ENCODE measurements at places on chromosomes 4 and X.

DNA sequence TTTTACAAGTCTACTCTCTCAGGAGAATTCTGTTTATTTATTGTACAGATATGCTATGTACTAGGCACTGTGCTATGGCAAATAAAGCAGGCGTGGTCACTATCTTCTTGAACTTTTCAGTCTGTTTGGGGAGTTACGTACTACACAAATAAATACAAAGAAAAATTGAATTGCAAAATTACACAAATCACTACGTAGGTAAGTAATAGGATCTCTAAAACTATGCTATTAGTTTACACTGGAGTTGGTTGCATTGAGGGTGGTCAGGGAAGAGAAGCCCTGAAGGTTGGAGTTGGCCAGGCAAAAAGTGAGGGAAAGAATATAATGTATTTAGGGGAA lies 75.7 kb downstream of the GAB1 start:
- no peak for DNase-seq

DNA sequence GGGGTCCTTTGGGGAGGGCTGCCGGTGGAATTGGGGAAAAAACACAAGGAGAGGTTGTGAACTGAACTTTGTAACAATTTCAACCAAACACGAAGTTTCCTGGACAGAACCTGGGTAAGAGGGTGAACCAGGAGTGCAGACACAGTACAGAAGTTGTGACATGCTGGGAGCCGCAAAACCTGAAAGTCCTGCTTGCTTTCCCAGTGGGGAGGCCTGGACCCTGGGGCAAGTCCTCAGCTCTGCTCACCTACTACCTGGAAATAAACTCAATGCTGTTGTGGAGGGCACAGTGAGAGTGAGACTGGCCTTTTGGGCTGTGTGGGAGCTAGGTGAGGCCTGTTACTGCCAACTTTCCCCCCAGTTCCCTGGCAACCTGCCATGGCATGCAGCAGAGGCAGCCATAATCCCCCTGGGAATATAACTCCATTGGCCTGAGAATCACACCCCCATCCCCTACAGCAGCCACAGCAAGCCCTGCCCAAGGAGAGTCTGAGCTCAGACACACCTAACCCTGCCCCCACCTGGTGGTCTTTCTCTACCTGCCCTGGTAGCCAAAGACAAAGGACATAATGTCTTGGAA lies 162.8 kb downstream of the THOC2 start:
- no peak for DNase-seq

- DNase-seq = no peak
These were observed 196.1 kb upstream of the GK2 start for GRCh38 chr4:79604152-79604551.

DNA sequence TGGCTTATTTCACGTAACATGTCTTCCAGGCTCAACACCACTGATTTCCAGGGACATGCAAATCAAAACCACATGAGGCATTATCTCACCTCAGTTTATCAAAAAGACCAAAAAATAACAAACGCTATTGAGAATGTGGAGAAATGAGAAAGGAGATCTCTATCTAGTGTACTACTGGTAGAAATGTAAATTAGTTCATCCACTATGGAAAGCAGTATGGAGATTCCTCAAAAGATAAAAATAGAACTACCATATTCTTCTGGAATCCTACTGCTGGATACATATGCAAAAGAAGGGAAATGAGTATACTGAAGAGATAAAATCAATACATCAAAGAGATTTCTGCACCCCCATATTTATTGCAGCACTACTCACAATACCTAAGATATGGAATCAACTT lies 329.6 kb upstream of the NDST3 start:
- DNase-seq = no peak

DNA sequence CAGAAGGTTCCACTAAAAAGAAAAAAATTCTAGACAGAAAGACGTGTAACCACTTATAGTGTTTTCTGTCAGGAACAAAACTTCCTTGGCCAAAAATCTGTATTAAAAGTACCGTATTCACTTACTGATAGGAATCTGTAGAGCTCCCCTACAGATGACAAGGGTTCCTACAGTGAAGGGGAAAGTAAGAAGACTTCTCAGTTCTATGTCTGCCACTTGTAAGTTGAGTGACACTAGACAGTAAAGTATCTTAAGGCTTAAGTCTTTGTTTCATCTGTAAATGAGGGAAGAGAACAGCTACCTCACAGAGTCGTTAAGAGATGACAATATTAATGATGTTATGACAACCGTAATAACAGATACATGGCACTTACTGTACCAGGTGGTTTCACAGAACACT lies 3.3 kb downstream of the COQ2 start:
- no peak for DNase-seq

- no peak for DNase-seq
These were observed 4.3 kb upstream of the MID1IP1 start for GRCh38 chrX:38796946-38797345.

DNA sequence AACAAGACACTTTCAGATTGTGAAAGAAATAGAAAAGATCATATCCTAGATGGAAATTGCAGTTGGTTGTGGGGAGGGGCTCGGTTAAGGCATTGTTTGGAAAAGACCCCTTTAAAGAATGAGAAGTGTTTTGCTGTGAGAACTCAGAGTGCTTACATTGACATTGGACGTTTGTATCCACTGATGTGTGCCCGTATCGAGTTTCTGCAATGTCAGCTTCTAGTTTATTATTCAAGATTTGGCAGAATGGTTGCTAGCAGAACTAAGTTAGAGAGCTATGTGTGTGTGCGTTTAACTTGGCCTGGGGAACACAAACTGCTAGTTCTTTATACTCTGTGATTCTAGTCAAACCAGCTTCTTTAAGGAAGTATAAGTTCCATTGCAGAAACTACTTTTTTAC lies 2702.5 kb downstream of the PCDH7 start:
- no peak for DNase-seq

GRCh38 chr4:77917601-77918000 lies 55.0 kb downstream of the MRPL1 start:
- DNase-seq = no peak

DNA sequence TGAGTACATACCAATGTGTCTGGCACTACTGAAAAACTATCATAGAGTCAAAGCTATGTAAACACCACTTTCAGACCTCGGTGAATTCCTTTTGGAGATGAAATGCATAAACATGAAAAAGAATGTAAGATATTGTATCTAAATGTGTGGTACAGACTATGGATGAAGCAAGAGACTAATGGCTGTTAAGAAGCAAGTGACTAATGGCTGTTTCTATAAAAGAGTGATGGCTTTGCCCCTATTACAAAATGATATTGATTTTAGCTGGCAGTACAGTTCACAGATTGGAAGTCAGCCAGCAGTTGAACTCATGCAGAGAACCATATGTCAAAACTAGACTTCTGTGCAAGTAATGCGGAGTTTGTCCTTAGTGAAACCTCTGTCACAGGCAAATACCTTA lies 359.3 kb downstream of the GRXCR1 start:
- peak; percentile 62 for DNase-seq

GRCh38 chrX:56231537-56232090 lies 542 bp upstream of the KLF8 start:
- DNase-seq = no peak

- DNase-seq = no peak
These were observed 337.7 kb upstream of the CTSO start for GRCh38 chr4:156291317-156291716.

GRCh38 chrX:13256603-13257002 lies 63.2 kb downstream of the ATXN3L start:
- DNase-seq = no peak

GRCh38 chr4:16264798-16265197 lies 38.5 kb upstream of the TAPT1 start:
- DNase-seq = peak; percentile 29

DNA sequence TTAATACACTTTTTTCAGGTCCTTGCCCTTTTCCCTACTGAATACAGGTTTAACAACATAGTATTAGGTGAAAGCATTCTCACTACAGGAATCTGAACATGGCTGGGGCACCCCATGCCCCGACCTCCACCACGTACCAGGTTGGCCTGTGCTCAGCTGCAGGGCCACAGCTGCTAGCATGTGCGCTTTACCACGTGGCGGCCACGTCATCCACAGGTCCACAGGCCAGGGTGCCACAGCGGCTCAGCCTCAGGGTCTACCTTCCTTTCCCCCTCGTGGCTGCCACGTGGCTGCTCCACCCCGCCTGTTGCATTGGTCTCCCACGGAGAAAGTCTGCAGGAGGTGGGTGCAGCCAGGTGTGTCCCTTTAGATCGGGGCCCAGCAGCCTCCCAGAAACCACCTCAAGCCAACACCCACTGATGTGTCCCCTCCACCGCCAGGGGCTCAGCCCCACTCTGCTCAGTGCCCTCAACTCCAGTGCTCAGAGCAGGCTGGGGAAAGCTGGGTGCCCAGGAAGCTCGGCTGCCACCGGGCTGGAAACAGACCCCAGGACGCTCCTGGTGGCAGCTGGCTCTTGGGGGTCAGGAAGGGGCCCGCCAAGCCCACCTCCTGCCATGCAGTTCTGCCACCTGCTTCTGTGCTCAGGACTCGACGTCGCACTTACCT lies 17.8 kb downstream of the CTBP1 start:
- no peak for DNase-seq
